ENCODE measurements at places on chromosomes 4 and X.

DNA sequence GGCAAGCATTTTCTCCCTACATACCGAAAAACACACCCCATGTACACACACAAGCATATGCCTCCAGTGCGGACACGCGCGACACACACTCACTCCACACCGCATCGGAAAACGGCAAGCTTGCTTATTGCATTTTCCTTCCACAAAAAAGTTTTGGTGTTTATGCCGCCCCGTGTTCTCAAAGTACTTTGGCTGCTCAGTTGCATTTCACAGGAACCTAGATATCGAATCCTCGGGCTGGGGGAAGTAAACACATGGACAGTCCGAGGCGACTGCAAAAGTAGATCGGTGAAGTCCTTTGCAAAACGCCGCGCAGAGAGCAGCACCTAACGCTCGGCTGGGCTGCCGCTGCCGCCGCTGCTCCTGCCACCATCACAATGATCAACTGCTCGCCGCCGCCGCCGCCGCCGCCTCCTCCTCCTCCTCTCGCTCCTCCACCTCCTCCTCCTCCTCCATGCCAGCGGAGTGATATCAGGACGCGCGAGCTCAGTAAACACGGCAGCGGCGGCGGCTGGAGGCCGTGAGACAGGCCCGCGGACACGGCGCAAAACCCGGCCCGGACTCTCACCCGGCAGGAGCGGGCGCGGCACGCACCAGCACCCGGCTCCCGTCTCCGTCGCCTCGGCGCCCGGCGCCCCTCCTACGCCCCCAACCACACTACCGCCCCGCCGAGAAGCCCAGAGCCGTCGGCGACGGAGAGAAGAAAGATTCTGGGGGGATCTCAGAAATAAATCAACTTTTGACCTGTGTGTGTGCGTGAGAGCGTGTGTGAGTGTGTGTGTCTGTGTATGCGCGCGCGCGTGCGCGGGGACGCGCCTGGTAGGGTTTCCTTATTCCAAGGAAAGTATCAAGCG is at the start of gene MAML3:
Gene MAML3, minus strand, starts transcription at position 467 of the 854 bp plus-strand sequence. CDS start 857 bp downstream, outside the sequence.
- peak; percentile 58 for DNase-seq

- no peak for DNase-seq
These were observed 99.4 kb downstream of the WFS1 start for GRCh38 chr4:6369035-6369434.

- DNase-seq = no peak
These were observed 268.9 kb downstream of the ASMT start for GRCh38 chrX:1883772-1884171.

GRCh38 chr4:48739560-48740019 is 40.5 kb downstream of the FRYL start:
- DNase-seq = no peak

DNA sequence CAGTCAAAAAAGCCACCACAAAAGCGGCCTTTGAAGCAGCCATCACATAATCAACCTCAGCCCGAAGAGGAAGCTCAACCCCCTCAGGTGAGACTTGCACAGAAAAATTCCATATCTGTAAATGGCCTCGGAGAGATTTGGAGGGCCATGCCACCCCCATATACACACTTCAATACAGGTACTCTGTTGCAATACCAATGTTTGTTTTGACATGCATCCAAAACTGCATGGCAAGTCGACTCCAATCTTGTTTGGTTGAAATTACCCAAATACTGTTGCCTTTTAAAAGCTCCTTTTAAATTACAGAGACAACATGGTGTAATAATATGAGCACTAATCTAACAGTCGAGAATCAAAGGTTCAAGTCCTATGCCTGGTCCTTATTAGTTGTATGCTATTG is 5.9 kb downstream of the ENAM start:
- DNase-seq = no peak

GRCh38 chr4:88219099-88219498 is 60.7 kb upstream of the ABCG2 start:
- peak; percentile 1 for DNase-seq

GRCh38 chrX:153456161-153456560 is 10.3 kb upstream of the TREX2 start:
- peak; percentile 3 for DNase-seq

DNA sequence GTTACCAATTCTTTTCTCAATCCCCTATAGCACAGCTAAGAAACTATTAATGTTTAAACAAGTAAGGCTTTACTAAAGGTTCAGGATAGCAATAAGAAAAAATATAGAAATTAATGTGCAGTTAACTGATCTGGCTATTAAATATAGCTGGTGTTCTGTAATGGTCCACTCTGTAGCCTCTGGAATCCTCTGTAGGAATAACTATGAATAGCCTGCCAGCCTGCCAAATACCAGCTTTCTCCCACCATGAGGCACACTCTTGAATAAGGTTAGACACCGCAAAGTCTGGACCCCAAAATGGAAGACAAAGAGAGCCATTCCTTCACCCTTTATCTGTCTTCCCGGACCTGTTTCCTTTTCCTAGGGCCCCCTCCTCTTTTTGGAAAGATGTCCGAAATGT is 30.6 kb downstream of the CEP44 start:
- no peak for DNase-seq

- no peak for DNase-seq
These were observed 105.6 kb downstream of the EFNB1 start for GRCh38 chrX:68934421-68934820.

DNA sequence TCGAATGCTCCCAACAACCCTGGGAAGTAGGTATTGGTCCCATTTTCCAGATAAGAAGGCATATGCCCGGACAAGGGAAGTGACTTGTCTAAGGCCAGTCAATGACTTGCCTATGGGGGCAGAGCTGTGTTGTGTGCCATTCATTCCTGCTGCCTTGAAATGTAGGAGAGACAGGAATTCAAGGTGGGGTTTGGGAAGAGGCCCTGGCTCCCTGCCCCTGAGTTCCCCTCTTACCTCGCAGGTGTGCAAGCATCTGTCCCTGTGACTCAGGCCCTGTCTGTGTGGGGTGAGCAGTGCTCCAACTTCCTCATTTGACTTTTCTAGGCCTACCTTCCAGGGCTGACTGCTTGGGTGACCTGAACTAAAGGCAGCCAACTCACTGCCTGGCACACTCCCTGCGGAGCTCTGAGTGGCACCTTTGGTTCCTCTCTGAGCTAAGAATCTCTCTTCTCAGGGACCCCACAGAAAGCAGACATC is 5.1 kb downstream of the EFNB1 start:
- no peak for DNase-seq

- no peak for DNase-seq
These were observed 1.4 kb downstream of the COX7B start for GRCh38 chrX:77900688-77901087.

DNA sequence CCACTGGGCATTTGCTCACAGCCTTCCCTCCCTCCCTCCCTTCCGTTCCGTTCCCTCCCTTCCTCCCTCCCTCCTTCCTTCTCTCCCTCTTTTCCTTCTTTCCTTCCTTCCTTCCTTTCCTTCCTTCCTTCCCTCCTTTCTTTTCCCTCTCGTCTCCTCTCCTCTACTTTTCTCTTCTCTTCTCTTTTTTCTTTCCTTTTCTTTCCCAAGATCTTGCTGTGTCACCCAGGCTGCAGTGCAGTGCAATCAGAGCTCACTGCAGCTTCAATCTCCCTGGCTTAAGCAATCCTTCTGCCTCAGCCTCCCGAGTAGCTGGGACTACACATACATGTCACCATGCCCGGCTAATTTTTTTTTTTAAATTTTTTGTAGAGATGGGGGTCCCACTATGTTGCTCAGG is 26.7 kb upstream of the ING2 start:
- DNase-seq = no peak

GRCh38 chr4:182494103-182494502 is 250.9 kb downstream of the TENM3 start:
- no peak for DNase-seq

GRCh38 chrX:30190426-30190825 is 24.9 kb upstream of the MAGEB2 start:
- DNase-seq = no peak

DNA sequence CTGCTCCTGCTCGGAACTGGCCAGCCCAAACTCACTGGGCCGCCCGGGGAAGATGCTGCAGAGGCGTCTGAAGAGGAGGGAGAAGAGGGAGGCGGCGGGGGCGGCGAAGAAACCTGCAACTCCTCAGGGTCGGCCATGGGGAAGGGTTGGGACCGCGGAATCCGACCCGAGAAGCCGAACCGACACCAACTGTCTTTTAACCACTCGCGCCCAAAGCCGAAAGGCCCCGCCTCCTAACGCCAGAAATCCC is at the start of gene C4orf46:
Gene C4orf46, minus strand, starts transcription at position 223 of the 250 bp plus-strand sequence. Its CDS starts 86 bp downstream, at position 137.
- no peak for DNase-seq

DNA sequence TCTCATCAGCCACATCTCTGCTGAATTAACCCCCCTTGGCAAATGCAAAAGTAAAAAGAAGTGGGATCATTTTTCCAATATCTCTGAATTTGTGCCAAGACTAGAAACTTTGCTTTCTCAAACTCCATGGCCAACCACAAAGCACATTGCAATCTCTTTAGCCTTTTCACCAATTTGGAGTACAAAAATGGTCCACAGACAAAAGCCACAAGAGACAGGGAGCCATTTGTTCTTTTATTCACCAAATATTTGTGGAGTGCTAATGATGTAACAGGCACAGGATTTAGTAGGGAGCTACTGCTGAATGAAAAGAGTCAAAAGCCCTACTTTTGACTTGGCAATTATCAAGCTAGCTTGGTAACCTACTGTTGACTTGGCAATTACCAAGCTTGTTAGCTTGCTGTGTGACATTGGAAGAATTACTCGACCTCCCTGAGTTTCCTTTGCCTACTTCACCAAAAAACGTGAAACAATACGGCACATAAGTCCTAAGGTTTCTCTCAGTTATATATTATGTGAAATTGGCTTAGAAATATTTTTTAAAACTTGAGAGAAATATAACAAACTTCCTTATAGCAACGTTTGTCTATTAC is 97.1 kb upstream of the KLF3 start:
- DNase-seq = no peak

- DNase-seq = no peak
These were observed 261.8 kb downstream of the KCTD8 start for GRCh38 chr4:44186850-44187246.

DNA sequence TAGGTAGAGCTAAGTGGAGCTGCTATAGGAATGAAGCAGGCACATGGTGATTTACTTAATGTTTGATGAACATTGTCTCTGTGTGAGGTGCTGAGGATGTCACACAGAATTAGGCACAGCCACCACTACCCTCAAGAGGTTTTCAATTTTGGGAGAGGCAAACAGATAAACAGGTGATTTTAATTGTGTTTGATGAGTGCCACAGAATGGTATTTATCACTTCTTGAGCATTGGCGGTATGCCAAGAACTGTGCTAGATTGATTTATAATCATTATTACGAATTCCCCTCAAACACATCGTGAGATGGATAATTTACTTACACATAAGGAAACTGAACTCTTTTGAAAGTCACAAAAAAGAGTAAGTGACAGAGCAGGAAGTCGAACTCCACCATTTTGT is 74.8 kb downstream of the FREM3 start:
- DNase-seq = no peak

DNA sequence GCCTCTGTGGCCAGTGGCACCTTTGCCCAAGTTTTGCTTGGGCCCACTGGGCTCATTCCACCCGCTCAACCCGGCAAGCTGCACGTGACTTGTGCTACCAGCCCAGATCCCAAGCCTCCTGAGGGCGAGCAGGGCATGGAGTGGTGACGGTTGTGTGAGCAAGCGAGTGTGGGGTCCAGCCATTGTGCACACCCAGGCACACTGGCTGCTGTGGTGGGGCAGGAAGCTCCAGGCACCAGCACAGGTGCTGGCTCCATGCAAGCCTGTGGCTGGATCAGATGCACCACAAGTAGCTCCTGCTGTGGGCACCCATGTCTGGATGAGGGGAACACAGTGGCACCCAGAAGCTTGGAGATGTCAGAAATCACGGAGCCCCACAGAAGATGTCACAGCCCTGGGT is 557.0 kb upstream of the GNPDA2 start:
- DNase-seq = no peak

DNA sequence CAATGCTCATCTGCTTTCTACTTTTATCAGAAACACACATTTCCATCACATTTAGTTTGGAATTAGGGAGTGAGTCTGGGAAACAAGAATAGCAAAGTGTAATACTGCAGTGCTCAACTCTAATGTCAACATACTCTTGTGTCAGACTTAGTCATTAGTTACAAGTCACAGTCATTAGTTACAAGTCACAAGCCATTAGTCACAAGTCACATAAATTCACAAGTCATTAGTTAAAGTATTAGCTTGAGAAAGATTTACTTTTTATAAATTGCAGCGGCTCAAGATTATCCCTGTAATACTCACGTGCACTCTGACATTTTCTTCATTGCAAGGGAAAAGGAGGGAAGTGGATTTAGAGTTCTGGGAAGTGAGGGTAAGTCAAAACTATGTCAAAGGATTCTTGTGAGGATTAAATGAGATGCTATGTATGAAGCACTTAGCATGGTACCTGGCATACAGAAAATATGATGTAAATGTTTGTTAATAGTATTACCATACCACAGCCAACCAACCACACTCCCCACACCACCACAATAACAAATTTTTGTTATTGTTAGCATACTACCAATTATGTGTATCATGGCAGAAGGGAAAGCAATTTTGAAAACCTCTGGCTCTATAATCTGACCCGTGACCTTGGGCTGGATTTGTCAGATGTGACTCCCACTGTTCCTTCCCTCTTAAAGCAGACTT is 116.6 kb downstream of the ARHGAP24 start:
- no peak for DNase-seq

- DNase-seq = no peak
These were observed 376.3 kb upstream of the LCORL start for GRCh38 chr4:18397681-18398390.

- no peak for DNase-seq
These were observed 5.4 kb downstream of the CTBP1 start for GRCh38 chr4:1243451-1244080.

GRCh38 chrX:105869701-105870100 is 47.4 kb downstream of the NRK start:
- DNase-seq = no peak

- no peak for DNase-seq
These were observed 2.5 kb downstream of the MAEA start for GRCh38 chr4:1291996-1292702.

DNA sequence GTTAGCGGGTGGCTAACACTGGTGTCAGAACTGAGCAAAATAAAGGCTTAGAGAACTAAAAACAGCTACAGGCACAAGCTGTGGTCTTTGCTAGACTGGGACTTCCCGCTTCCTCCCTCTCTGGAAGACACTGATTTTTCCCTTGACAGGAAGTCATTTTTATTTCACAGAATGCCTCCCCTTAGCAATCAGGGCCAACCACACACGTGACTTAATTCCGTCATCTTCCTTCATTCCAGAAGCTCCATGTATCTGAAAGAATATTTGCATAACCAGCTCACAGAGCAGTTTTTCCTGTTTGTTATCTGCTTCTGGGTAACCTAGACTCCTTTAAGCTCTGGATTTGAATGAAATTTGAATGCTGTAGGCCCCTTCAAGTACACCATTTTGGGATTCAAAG is 327.5 kb upstream of the FRG1 start:
- no peak for DNase-seq

DNA sequence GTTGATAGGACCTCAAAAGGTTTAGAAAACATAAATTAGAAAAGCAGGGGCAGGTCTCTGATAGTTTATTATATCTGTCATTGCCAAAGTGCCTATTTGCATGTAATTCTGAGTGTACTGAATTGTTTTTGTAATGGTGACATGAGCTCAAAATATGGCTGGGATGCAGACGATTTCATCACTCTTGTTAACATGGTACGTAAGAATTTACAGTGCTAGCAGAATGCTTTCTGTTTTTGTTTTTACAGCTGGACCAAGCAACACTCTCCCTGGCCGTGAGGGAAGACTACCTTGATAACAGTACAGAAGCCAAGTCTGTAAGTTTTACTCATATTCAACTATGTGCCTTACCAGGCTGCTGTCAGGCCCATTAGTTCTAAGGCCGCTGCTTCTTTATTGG is 58.1 kb downstream of the PHEX start:
- DNase-seq = no peak

Data from NCI-H1694 (cell line).